Astrocyte (in vitro differentiated cells and primary cell): ENCODE measurements at places on chromosomes 13 and 19.
A peak's percentile ranks its signal among the peaks of the same experiment; 100 is the strongest.

- no peak overlapping the region for H3K4me3 ChIP-seq
- H3K4me1 ChIP-seq, result no peaks in the 10 kb centered on the region
- no peak overlapping the region for H3K27ac ChIP-seq
- no peak for DNase-seq
These were observed 20.7 kb downstream of the POMP start for GRCh38 chr13:28679628-28680027.

DNA sequence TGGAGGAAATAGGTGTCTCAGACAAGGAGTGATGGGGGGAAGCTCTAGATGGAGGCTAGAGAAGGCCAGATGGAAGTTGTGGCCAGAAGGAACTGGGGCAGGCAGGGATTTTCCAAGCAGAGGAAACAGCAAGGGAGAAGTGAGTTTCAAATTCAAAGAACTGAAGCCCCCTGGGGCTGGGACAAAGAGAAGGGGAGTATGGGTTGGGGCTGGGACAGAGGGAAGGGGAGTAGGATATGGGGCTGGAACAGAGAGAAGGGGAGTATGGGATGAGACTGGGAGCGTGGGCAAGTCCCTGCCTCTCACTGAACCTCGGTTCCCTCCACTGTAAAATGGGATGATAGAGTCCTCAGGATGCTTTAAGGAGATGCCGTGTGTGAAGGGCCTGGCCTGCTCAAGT is 1.9 kb upstream of the GTF2F1 start:
- no peak for DNase-seq
- no peak overlapping the region for H3K4me3 ChIP-seq
- H3K27ac ChIP-seq, result no peak overlapping the region

- H3K4me1 ChIP-seq, result peaks cover 21% of the 10 kb centered on the region
- H3K4me3 ChIP-seq, result no peak overlapping the region
- peaks cover 10% of the 10 kb centered on the region for H3K36me3 ChIP-seq
- no peaks in the 10 kb centered on the region for H3K27me3 ChIP-seq
- peak overlapping the region; percentile 17 for H3K27ac ChIP-seq
These were observed 2.8 kb downstream of the SERTAD1 start for GRCh38 chr19:40422748-40423566.

DNA sequence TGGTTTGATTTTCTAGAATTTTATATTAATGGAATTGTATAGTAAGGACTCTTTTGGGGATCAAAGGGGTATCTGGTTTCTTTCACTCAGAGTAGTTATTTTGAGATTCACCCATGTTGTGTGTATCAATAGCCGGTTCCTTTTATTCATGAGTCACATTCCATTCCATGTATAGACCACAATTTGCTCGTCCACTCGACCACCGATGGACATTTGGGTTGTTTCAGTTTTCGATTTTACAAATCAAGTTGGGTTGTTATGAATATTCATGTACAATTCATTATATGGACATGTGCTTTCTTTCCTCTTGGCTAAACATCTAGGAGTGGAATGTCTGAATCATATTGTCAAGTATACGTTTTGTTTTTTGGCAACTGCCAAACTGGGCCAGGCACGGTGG is 9.6 kb upstream of the EMP3 start:
- peaks cover 2% of the 10 kb centered on the region for H3K4me1 ChIP-seq
- no peak overlapping the region for H3K27ac ChIP-seq
- no peak overlapping the region for H3K4me3 ChIP-seq
- no peaks in the 10 kb centered on the region for H3K36me3 ChIP-seq
- no peaks in the 10 kb centered on the region for H3K27me3 ChIP-seq

- H3K27me3 ChIP-seq, result peaks cover 11% of the 10 kb centered on the region
- no peak overlapping the region for H3K4me3 ChIP-seq
- H3K4me1 ChIP-seq, result peaks cover 9% of the 10 kb centered on the region
- no peak for DNase-seq
- no peak overlapping the region for H3K27ac ChIP-seq
These were observed 6.3 kb upstream of the ANKRD10 start for GRCh38 chr13:110921209-110921608.

GRCh38 chr19:50567052-50567841 is 988 bp downstream of the LRRC4B start:
- H3K4me1 ChIP-seq, result no peaks in the 10 kb centered on the region
- H3K36me3 ChIP-seq, result no peaks in the 10 kb centered on the region
- H3K4me3 ChIP-seq, result no peak overlapping the region
- no peak overlapping the region for H3K27ac ChIP-seq

DNA sequence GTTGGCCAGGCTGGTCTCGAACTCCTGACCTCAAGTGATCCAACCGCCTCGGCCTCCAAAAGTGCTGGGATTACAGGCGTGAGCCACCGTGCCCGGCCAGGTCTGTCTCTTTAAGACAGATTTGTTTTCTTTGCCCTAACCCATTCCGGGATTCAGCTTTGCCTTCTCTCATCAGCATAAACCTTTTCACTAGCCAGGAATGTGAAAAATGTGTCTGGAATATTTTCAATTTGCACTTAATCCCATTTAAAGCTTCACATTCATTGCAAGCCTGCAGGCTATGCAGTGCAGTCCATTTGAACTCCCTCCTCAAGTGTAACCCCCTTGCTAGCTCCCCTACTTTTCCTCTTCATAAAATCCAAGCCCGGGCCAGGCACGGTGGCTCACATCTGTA is 880 bp upstream of the TMEM160 start:
- DNase-seq, result peak; percentile 63
- no peak overlapping the region for H3K27ac ChIP-seq
- H3K4me1 ChIP-seq, result peaks cover 6% of the 10 kb centered on the region
- no peaks in the 10 kb centered on the region for H3K27me3 ChIP-seq
- no peaks in the 10 kb centered on the region for H3K36me3 ChIP-seq

GRCh38 chr13:49444524-49445395 is 686 bp downstream of the SETDB2 start:
- H3K36me3 ChIP-seq, result no peaks in the 10 kb centered on the region
- peaks cover 7% of the 10 kb centered on the region for H3K4me1 ChIP-seq
- H3K27ac ChIP-seq, result peak overlapping the region; percentile 80

GRCh38 chr19:37977992-37978391 is 71.0 kb downstream of the SIPA1L3 start:
- peak; percentile 98 for DNase-seq
- no peaks in the 10 kb centered on the region for H3K36me3 ChIP-seq
- H3K4me3 ChIP-seq, result no peak overlapping the region
- peak overlapping the region; percentile 95 for H3K27ac ChIP-seq
- peaks cover 16% of the 10 kb centered on the region for H3K4me1 ChIP-seq

- no peak overlapping the region for H3K4me3 ChIP-seq
- no peak overlapping the region for H3K27ac ChIP-seq
- H3K27me3 ChIP-seq, result no peaks in the 10 kb centered on the region
- H3K36me3 ChIP-seq, result no peaks in the 10 kb centered on the region
These were observed 8.5 kb upstream of the UBE2L5 start for GRCh38 chr13:30413842-30414241.
